ENCODE measurements at places on chromosomes 5 and 9.

- no peak for DNase-seq
Measured at GRCh38 chr5:60514152-60514551, 185.8 kb downstream of the DEPDC1B start.

- no peak for DNase-seq
Measured at GRCh38 chr9:83154821-83155220, 91.9 kb upstream of the RASEF start.

- DNase-seq, result no peak
Measured at GRCh38 chr5:178121391-178122276, 8.3 kb downstream of the N4BP3 start.

GRCh38 chr5:127875235-127876021, 172.2 kb downstream of the CCDC192 start:
- peak; percentile 81 for DNase-seq

DNA sequence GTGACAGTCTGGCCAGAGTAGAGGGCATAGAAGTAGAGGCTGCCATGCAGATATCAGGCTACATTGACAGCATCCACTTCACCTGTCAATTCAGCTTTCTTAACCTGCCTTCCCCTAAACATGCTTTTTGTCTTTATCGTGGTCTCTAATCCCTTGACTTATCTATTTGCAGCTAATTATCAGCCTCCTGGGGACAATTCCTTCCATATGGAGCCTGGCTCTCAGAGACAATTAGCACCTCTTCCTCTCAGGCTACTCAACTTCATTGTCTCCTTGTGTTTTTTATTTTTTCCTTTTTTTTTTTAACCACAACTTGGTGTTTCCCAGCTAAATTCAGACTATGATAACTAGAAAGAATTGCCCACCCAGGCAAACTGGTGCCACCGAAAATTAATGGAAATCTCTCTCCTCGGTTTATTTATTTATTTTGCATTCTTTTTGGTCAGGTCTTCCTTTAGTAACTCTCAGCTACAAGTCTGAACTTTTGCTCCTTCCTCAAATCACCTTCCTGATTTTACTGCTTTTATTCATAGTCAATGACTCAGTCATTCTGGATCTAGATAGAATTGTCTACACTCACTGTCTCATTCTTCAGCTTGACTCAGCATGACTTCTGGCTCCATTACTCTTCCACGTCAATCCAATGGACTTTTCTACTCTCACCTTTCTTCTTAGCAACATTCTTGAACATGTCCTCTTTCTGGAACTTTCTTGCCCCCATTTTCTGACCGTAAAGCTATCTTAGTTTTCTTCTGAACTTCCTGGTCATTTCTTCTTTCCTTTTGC, 63.0 kb upstream of the BASP1 start:
- DNase-seq, result no peak

DNA sequence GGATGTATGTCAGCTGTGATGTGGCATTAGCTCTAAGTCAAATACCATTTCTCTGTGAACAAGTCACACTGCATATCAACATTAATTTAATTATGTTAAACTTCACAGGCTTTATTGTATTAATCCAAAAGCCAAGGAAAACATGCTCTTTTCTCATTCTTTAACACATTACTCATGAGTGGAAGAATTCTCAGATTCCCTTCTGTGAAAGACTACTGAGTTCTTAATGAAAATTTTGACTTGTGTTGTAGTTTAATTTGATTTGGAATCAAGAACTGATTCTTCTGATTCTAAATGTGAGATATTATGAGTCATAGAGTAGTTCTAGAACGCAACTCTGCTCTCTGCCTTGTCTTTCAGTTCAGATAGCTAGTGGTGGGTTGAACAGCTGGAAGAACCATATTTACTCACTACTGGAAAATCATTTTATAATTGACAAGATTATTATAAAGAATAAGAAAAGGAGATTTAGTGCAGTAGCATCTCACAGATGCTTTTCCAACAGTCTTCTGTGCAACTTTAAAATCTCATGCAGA, 90.6 kb downstream of the VCAN start:
- no peak for DNase-seq

DNA sequence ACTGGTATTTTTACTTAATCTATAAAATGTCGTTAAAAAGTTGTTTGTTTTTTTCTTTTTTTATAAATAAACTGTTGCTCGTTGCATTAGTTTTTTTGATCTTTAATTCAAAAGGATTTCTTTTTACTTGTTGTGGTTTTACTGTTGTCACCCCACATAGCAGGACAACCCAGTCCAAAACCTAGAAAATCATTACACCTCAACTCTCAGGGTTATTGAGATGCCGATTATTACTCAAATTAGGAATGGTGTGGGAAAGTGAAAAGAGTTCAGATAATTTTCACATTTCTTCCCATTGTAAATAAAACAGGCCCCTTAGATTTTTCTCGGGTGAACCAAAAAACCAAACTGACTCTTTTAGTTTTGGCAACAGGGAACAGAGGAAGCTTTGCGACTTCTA, 17.4 kb upstream of the CTSL start:
- DNase-seq, result no peak

DNA sequence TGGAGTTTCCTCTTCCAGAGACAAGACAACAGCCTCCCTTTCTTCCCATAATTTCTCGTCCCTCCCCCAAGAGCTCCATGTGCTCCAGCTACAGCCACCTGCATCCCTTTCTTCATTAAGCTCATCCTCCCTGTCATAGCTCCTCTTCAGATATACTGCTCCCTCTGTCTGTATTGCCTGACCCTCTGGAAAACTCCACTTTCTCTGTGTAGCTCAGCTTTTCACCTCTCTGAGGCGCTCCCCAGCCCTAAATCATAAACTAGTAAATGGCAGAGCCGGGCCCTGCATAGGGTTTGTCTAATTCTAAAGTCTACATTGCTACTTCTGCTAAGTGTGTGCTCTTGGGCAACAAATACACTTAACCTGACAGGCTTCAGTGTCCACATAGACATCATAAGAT, 8.8 kb upstream of the PLIN2 start:
- DNase-seq, result no peak

DNA sequence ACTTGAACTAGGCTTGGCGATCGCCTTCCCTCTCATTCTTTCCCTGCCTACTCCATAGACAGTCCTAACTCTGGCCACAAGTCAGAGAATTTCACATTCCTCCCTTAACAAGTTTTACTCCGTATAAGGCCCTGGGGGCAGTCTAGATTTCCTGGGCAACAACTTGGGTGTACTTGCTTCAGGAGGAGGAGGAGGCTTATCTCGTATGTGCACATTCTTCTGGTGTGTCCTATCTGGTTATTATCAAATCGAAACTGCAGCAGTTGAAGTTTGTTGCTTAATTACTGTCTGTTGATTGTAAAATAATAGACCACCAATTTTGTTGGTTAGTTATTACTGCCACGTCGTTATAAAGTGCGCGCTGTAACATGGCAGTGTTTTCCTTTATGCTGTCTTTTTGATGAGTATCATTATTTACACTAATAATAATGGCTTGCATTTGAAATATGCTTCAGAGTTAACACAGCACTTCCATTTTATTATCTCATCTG, 42.0 kb downstream of the PIP5K1B start:
- no peak for DNase-seq

DNA sequence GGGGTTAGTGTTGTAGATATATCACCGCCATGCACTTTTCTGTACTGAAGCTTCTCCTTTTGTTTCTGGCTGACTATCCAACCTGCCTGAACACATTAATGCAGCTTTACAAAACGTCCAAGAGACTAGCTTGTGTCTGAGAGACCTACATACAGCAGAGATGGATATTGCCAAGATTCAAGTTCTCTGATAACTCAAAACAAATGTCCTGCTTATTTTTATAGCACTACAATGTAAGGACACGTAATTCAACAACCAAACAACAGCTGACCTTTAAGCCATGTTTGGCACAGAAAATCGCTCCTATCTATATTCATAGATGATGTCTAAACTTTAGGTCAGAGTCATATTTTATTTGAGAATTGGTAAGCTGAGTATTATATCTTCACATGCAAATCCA, 76.2 kb upstream of the NTRK2 start:
- DNase-seq, result no peak

GRCh38 chr9:137460363-137461315, 1.5 kb upstream of the NSMF start:
- no peak for DNase-seq

DNA sequence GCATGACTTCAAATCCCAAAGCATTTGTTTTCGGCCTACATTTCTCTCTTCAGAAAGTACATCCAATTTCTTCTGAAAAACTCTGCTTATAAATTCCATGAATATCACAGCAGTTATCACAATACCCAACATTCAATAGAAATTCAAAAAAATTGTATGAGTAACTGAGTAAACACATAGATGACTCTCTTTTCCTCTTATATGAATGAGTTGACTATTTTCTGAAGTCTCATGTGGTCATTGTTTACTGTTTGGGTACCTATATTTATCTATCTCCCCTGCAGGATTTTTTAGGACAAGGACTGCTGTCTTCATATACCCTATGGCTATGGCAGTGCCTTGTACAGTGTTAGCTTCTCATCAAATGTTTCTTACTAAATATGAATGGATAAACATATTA, 157.1 kb downstream of the HTR1A start:
- no peak for DNase-seq

DNA sequence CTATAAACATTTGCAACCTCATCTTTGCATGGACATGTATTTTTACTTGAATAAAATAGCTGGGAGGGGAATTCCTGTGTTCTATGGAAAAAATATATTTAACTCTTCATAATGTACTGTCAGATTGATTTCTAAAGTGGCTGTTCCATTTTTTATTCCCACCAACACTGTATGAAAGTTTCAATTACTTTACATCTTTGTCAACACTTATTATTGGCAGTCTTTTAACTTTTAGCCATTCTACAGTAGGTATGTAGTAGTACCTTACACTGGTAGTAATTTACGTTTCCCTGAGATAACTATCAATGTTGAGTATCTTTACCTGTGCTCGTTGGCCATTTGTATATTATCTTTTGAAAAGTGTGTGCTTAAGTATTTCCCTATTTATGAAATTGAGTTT, 429.7 kb downstream of the KIAA0825 start:
- no peak for DNase-seq

GRCh38 chr5:72613515-72613914, 106.3 kb upstream of the ZNF366 start:
- no peak for DNase-seq

DNA sequence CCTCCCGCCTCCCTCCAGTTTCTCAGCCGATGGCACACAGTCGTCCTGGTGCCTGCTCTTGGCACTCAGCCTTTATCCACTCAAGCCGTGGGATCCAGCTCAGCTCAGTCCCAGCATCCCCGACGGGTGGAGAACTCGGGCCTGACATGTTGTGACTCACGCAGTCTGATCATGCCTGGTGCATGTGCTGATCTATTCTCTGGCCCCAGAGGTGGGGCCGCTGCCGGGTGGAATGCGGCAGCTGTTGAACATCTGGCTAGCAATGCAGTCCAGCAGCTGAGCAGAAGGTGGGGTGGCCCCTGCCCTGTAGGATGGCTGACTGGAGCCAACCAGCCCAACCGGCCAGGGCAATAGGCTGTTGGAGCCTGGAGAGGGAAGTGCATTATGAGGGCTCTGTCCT, 1.7 kb upstream of the AIF1L start:
- peak; percentile 22 for DNase-seq

GRCh38 chr9:128887914-128888350, 6.0 kb downstream of the LRRC8A start:
- DNase-seq, result no peak

Measured in colonic mucosa (tissue), 4 donors.